CD4-positive, alpha-beta T cell treated with Interferon gamma for 1 hour (primary cell): ENCODE measurements at places on chromosomes 16 and 17.

- no peak for DNase-seq
These were observed 24.9 kb downstream of the CFAP97D1 start for GRCh38 chr17:43805117-43805516.

DNA sequence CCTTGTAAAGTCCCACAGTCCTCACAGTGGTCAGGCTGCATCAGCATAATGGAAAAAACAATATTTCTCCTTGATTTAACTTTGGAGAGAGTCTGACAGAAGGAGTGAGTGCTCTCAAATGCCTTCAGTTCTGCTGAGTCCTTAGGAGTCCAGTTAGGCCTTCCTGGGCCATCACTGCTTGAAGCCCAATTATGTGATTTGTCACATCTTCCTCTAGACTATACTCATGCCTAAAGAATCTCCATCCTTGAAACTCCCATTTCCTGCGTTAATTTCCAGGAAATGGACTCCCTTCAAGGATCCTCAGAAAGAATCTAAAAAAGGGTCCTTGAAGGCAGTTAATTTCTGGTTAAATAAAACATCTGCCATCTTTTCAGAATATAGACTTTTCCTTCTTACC lies 52.8 kb downstream of the SLFN5 start:
- DNase-seq = no peak

GRCh38 chr17:32964541-32964940 lies 27.1 kb upstream of the SPACA3 start:
- DNase-seq = no peak

GRCh38 chr16:87880117-87880696 lies 10.9 kb upstream of the SLC7A5 start:
- no peak for DNase-seq

DNA sequence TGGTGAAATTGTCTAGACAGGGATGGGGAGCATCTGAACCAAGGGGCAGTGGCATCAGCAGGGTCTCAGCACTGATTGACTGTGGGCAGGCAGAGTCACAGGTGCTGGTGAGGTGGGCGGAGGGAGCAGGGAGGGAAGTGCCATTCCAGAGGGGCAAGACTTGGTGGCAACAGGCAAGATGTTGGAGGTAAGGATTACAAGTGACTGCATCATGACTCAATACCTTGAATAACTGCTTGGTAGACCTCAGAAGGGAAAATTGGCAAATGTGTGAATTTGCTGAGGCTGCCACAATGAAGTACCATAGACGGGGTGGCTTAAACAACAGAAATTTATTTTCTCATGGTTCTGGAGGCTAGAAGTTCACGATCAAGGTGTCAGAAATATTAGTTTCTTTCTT lies 419.1 kb downstream of the HS3ST3B1 start:
- no peak for DNase-seq

DNA sequence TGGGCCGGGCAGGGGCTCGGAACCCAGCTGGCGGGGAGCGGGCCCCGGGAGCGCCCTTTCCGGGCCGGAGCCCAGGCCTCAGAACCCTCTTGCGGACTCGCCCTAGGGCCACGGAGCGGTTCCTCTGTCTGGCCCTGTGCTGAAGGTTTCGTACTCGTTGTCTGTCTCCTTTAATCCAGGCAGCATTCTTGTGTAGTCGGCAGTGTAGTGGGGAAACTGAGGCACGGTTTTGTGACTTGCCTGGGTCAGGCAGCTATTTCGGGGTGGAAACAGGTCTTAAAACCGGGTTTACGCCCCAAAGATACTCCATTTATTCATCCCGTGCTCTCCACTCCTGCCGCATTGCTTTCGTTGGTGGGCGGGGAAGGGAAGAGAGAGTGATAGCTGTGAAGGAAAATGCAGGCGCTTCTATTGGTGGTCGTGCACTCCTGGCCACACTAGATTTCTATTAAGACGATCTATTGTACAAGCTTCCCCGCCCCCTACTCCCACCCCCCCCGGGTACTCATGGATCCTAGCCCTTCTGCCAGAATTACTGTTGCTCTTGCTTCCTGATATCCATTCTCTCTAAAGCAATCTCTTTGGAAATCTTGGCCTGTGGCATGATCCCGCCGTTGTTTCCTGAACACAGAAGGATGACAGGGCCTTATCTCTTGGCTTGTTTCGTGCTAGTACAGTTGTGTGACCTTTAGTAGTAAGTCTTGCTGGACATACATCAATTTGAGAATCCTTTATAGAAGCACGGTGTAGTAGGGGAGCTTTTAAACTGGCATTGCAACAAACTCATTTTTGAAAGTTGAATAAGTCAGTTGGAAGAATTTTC lies 751 bp downstream of the DCAF7 start:
- no peak for DNase-seq

DNA sequence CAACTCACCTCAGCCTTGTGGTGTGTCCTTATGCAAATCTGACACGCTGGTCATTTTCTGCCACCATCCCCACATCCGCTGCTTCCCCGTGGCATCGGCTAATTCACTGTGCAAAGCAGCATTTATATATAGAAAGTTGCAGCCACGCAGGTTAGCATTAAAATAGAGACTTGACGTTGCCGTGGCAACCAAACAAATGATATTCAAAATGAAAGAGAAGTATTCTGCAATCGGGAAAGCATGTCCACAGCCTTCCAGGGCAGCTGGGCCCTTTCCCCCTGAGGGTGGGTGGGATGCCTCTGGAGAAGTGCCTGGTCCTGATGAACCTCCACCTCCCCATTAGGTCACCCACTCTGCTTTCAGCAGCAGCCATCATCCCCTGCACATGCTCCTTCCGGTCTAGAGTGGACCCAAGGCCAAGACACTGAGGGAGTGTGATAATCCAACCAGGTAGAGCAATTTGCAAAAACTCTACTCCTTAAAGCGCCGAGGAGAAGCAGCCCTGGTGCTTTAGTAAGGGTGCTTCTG lies 138.7 kb downstream of the GAS7 start:
- DNase-seq = peak; percentile 53

GRCh38 chr17:46974086-46974485 lies 5.0 kb downstream of the RPRML start:
- DNase-seq = no peak

DNA sequence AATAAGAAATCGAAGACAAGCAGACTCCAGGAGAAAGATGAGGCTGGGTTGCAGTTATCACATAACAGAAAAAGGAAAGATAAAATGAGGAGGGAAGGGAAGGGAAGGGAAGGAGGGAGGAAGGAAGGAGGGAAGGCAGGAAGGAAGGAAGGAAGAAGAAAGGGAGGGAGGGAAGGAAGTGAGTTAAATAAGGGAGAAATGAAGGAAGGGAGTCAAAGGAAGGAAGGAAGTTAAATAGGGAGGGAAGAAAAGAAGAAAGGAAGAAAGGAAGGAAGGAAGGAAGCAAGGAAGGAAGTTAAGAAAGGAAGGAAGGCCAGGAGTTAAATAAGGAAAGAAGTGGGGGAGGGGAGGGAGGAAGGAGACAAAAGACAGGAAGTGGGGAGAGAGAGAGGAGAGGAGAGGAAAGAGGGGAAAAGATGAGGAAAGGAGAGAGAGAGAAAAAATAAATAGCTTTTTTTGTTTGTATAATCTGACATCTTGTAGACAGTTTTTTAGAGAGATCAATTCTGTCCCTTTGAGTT lies 679.6 kb downstream of the HS3ST4 start:
- DNase-seq = no peak

DNA sequence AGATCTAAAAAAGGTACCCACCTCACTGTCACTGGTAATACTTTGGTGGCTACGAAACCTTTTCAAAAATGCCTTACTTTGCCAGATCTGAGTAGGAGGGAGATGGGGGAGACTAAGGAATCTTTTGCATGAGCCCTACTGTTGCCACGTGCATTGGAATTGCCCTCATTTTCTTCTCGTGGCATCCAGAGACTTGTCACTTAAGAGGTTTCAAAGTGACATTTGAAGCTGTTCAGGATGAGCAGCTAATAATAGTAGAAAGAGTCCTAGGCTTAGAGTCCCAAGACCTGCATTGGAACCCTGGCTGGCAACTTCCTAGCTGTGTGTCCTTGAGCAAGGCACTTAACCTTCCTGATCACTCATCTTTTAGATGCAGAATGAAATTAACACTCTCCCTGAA lies 43.5 kb downstream of the GPRC5B start:
- DNase-seq = no peak

- no peak for DNase-seq
These were observed 15.6 kb downstream of the CTRL start for GRCh38 chr16:67915831-67916723.

- no peak for DNase-seq
These were observed 214.3 kb upstream of the CDH11 start for GRCh38 chr16:65336160-65336559.

DNA sequence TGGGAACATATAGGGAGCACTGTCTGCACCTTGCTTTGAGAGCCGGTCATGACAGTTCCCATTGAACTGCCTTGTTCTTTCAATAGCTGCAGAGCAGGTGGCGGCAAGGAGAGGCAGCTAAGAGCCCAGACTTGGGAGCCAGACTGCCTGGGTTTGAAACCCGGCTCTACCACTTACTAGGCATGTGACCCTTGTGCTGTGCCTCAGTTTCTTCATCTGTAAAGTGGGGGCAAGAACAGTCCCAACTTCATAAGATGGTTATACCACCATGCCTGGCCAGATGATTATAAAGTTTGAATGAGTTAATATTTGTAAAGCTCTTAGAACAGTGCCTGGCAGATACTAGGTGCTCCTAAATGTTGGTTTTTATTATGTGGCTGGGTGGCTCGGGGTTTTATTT lies 14.4 kb downstream of the ERBB2 start:
- DNase-seq = no peak

DNA sequence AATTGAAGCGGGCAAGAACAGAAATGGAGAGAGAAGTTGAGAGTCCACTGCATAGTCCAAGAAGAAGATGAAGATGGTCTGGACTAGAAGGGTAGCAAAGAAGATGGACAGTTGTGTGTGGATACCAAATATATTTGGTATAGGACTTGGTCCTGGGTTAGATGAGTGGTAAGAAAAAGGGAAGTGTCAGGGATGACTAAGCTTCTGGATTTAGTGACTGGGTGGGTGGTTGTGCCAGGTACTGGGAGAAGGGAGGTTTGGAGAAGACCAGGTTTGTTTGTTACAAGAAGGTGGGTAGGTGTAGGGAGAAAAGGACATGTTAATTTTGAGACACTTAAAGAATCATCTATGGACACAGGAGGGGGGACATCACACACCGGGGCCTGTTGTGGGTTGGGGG lies 5.4 kb downstream of the VMP1 start:
- DNase-seq = no peak

DNA sequence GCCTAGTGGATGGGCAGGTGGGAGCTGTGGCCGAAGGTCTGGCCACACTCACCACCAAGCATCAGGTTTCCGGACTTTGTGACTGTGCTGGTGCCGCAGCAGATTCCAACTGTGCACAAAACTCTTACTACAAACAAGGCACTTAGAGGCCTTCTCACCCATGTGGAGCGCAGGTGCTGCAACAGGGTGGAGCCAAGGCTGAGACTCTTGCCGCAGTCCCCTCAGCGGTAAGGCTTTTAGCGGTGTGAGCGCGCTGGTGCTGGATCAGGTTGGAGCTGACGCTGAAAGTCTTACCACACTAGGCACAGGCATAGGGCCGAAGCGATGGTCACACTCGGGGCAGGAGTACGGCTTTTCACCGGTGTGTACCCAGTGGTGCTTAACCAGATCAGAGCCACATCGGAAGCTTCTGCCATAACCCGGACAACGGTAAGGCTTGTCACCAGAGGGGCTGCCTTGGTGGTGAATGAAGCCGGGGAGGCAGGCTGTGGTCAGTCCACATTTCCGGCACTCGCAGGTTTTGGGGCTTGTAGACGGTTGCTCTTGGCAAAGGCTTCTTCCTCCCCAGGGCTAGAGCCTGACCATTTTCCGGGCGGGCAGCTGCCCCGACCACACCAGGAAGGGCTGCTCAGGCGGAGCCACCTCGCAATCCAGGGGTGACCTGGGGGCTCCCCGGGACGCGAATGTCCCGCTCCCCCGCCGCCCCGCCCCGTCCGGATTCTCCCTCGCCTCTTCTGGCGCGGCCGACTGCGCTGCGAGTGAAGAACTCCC lies 1.0 kb upstream of the ARMC5 start:
- peak; percentile 53 for DNase-seq

DNA sequence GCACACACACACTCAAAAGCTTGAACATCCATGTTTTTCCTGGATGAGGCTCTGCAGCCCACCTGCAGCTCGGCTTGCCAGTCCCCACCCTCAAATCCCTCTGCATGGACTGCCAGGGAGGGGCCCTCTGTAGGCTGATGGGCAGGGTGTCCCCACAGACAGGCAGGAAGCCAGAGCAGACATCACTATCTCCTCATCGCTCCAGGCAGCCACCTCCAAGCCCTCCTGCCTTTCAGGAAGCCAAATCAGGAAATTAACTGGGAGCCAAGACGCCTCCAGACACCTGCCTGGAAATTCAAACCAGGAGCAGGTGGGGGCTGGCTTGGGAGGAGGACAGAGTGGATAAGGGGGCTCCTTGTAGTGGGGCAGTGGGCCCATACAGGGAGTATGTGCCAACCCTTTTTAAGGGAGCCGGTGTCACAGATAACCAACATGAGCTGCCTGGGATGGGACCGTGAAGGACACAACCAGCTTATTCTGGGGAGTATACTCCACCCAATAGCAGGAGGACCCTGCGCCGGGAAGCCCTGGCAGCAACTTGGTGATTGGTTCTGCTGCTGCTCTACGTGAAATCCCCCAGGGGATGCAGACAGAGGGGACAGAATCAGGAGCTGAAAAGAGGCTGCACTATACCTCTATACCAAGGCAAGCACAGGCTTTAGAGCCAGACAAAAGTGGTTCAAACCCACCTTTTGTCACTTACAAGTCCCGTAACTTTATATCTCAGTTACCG lies 139.1 kb downstream of the CCT6B start:
- no peak for DNase-seq

DNA sequence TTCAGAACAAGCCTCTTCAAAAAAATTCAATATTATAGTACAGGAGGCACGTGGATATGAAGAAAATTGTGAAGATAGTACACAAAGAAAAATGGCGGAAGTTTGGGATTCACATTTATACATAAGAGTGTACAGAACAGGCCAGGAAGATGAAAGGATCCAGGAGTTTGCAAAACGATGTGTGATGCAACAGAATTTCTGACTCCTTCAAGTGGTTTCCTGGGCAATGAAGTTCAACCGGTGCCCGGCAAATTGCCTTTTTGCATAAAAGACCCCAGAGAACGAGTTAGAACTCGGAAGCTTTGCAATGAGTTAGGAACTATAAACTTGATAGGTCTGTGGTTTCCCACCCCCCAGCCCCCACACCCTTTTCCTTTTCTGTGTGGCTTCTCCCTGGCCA lies 189.1 kb downstream of the SALL1 start:
- no peak for DNase-seq

DNA sequence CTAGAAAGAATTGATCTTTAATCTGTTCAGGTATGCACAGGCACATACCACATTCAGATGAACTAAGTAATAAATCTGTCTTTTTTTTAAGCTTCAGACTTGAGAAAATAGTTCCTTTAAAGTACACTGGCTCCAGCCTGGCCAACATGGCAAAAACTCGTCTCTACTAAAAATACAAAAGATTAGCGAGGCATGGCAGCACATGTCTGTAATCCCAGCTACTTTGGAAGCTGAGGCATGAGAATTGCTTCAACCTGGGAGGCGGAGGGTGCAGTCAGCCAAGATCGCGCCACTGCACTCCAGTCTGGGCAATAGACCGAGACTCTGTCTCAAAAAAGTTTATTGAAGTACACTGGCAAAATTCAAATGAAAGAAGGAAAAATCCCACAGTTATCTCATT lies 111.0 kb upstream of the NETO2 start:
- no peak for DNase-seq
